ENCODE measurements at places on chromosomes 2 and 18.

DNA sequence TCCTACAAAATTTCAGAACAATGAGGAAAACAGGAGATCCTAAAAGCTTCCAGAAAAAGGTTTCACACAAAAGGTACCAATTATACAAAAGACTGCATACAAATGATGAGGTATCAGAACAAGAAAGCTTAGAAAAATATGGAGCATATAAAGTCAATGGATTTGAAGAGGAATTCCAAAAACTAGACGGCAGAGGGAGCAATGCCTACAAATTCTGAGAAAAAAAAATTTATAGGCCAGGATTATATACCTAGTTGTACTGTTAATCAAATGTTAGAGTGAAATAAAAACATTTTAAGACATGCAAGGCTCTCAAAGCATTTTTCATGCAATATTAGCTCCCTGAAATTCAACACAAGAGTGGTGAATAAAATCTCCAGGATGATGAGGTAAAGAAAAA, 106.2 kb downstream of the ZRANB3 start:
- DNase-seq, result no peak

DNA sequence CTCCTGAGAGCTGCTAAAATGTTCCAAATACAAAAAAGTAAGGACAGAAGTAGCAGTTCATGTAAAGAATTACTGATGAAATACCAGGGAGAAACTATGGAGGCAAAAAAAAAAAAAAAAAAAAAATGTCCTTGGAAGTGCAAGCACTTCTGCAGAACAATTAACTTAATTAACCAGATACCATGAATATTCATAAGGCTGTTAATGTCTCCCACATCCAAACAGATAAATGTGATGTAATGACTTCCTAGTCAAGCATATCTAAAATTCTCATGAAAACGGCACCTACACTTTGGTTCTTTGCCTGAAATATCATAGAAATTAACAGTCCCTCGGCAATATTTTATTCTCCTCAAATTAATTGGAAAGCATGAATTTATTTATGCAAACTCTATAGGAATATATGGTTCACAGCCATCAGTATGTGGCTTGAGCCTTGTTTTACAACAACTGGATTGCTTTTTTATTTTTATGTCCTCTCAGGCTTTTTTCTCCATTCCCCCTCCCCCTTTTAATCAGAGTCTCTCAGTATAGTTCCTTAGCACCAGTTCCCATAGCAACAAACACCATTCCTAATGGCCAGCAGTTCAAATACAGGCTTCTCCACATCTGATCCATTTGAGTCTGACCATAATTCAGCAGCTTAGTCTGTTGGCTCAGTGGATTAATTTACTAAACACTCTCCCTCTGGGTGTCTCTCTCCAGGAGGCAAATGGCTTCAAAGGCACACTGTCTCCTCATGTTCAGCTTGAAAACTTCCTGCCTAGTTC, 97.1 kb downstream of the ITGA4 start:
- no peak for DNase-seq

GRCh38 chr18:63646936-63647335, 2.9 kb upstream of the SERPINB4 start:
- DNase-seq, result no peak

DNA sequence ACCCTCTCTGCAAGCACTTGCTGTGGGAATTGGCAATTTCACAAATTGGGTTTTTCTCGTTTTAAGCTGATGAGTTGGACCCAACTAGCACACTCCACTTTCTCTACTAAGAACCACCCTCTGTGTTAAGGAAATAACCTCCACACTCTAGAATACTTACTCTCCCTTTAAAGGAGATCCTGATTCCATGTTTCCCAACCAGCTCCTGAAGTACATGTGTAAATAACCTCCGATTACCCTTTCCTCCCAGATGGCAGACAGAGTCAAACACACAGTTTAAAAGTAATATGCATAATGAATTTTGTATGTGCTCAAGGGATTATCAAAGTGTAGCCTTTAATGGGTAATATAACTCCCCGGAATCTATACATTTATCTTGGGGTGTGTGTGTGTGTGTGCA, 171.3 kb upstream of the OSR1 start:
- no peak for DNase-seq

- no peak for DNase-seq
Measured at GRCh38 chr18:79616651-79617510, 62.7 kb upstream of the CTDP1 start.

DNA sequence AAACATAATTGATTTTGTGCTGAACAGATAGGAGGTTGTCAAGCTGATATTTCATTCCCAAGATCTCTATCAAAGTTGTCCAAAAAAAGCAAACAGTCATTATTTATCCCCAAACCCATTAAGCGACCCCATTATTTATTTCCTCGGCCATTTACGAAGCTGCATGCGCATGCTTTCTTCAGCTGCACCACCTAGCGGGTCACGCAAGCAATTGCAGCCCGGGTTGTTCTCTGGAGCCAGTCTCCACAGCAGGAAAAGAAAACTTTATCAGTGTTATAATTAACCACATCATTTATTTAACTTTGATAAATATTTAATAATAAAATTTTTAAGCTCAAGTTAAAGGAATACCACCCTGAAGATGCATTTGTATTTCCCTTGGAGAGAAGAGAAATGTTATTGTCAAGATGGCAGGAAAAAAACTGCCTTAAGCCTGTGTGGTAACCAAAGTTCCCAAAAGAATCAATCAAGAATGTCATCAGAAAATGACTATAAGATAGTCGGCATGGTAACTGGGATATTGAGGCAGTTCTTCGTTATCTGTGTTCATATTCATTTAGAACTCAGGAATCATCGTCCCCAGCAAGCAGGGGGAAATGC, 304.7 kb downstream of the FBXO15 start:
- peak; percentile 12 for DNase-seq

GRCh38 chr2:177348118-177348654, 44.4 kb upstream of the AGPS start:
- DNase-seq, result no peak

GRCh38 chr18:7657937-7658336, 90.8 kb downstream of the PTPRM start:
- DNase-seq, result no peak

DNA sequence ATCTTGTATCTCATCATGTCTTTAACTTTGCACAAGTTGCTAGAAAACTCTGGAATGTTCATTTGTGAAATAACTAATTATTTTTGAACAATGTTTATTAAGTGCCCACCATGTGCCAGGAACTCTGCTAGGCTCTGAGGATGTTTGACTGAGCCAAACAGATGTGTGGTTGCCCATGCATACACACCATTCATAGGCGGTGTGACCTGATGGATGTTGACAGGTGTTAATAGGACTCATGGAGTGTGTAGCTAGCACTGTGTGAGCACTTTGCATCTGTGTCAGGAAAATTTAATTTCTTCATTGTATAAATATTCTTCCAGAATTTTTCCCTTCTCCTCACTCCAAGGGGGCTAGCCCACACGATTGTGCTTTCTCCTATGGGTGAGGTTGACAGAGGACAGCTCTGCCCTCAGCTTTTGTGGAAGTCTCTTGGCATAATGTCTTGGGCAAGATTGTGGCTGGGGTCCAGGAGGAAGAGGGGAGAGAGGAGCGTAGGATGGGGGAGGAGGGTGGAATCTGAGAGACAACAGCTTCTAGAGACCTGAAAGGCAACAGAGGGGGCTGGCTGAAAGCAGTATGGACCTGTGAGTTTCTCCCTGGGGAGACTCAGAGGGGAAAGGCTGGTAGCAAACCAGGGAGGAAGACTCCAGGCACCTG, 214.6 kb upstream of the CXCR4 start:
- DNase-seq, result no peak

GRCh38 chr2:71683070-71683469, 229.7 kb downstream of the DYSF start:
- no peak for DNase-seq

GRCh38 chr2:130769343-130769907, 14.1 kb downstream of the AMER3 start:
- no peak for DNase-seq

DNA sequence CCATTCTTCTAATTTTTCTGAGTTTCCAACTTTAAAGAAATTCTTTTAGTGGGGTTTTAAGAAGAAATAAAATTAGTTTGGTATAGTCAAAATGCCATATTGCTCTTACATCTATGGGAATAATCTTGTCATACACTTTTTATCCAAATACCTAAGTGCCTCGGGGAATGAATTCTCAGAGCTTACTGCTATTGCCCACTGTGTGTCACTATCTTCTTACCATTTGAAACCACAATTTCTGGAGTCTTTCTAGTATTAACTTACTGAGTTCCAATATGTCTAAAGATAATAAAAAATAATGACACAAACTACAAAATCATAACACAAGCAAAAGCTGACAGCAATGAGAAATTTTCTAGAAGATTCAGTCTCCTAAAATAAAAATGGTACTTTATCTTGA, 23.7 kb upstream of the DNAH6 start:
- no peak for DNase-seq

DNA sequence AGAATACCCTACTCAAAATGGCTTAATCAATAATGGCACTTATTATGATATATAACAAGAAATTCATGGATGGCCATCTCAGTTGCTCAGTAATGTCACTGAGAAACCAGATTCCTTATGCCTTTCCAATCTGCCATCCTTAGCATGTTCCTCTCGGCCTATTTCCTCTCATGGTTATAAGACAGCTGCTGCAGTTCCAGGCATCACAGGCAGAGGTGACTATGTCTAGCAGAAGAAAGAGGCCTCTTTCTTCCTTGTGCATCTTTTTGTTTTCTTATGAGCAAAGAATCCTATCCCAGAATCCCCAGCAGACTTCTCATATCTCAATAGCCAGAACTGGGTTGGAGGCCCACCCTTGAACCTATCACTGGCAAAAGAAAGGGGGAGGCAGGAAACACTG, 310.6 kb upstream of the SPRED2 start:
- DNase-seq, result no peak

GRCh38 chr2:189022492-189022891, 48.3 kb downstream of the COL3A1 start:
- no peak for DNase-seq

DNA sequence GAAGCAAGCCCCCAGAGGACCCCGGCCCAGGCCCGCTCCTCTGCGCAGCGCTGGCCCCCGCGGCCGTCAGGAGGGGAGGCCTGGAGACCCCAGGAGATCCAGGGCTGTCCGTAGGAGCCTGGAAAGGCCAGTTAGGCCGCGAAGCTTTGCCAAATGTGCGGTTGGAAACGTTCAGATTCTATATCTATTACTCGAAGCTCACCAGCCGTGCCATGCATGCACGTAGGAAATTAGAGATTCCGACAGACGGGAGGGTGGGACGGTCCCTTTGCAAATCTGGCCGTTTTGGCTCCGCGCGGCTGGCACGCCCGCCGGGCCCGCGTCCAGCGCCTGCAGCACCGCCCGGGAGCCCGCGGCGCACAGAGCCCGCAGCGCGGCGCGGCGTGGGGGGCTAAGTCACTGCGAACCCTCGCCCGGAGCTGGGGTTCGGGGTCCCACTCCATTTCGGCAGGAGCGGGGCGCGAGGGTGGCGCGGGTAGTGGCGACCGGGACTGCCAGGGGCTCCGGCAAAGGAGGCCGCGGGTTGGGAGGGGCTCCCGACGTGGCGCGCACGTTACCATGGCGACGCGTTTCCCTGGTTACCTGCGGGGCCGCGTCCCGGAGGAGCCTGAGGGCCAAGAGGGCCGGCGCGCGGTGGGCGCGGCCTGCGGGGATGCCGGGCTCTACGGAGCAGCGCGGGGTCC, 488.6 kb upstream of the SMIM21 start:
- no peak for DNase-seq

GRCh38 chr18:24157855-24158254, 19.0 kb downstream of the CABYR start:
- no peak for DNase-seq

DNA sequence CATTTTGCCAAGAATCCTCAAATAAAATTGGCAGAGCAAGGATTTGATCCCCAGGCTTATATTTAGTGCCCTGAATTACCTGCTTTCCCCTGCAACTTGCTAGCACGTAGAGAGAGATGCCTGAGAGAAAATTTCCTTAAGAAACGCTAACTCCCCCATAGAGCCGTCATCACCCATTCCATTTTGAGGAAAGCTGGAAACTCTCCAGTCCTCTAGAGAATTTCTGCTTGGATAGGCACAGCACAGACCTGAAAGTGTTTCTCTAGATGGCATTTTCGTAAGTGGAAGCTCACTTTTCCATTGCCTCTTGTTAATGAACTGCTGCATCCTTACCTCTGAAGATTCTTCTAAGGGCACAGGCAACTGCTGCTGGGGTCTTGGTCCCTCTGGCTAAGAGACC, 277.8 kb upstream of the SIX2 start:
- no peak for DNase-seq

DNA sequence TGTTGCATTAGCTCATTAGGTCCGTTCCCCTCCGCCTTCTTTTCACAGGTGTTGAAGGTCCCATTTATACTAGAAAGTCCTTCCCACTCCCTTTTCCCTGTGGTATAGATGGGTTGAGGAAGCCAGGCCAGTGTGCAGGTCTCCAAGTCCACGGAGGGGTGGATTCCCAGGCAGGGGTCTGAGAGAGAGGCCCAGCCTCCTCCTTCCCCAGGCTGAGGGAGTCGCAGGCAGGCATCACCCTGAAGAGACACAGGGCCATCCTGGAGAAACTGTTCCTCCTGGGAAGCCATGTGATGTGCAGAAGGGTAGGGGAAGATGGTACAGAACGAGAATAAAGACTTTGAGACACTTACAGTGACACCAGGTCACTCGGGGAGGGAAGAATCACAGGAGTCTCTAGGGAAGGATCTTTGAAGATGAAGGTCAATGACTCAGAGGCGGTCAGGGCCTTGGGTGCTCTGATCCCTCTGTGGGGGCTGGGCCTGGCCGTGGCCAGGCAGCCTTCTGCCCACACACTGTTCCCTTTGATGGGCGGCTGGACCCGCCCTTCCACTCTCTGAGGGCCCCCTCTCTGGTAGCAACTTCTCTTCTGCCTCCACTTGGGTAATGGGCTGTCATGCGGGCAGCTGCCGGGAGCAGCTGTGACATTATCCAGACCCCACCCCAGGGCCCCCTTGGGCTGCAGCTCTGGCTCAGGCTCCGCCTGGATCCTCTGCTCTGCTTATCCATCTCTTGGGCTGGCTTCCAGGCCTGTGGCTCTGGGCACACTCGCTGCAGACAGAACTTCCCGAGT, 45.1 kb downstream of the RHOB start:
- no peak for DNase-seq

DNA sequence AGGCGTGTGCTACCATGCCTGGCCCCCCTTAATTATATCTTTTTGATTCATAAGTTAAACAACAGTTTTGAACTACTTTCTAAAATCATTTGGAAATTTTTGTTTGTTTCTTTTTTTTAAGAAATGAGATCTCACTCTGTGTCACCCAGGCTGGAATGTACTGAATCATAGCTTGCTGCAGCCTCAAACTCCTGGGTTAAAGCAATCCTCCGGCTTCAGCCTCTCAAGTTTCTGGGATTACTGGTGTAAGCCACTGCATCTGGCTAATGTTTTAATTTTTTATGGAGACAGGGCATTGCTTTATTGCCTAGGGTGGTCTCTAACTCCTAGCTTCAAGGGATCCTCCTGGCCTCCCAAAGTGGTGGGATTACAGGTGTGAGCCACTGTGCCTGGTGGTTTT, 71.5 kb downstream of the BABAM2 start:
- no peak for DNase-seq

Measured in hematopoietic multipotent progenitor cell treated with erythropoietin and hydrocortisone succinate and interleukin-3 and kit ligand, for 17 days (in vitro differentiated cells).